Substantia nigra (tissue), 51 donors: ENCODE measurements at places on chromosomes 6 and 20.
A peak's percentile ranks its signal among the peaks of the same experiment; 100 is the strongest.

DNA sequence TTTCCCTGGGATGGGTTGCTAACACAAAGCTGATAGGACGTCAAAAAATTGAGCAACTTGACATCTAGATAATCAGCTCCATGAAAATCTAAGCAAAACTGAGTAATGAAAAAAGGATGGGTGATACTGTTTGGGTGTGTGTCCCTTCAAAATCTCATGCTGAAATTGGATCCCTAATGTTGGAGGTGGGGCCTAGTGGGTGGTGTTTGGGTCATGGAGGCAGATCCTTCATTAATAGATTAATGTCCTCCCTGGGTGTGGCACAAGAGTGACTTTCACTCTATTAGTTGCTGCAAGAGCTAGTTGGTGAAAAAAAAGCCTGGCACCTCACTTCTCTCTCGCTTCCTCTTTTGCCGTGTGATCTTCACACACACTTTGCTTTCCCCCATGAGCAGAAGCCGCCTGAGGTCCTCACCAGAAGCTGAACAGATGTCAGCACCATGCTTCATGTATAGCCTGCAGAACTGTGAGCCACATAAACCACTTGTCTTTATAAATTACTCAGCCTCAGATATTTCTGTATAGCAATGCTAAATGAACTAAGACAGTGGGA lies 160.9 kb downstream of the FRK start:
- no peak for DNase-seq

- no peak for DNase-seq
These were observed 15.7 kb downstream of the TMEM181 start for GRCh38 chr6:158575550-158575949.

DNA sequence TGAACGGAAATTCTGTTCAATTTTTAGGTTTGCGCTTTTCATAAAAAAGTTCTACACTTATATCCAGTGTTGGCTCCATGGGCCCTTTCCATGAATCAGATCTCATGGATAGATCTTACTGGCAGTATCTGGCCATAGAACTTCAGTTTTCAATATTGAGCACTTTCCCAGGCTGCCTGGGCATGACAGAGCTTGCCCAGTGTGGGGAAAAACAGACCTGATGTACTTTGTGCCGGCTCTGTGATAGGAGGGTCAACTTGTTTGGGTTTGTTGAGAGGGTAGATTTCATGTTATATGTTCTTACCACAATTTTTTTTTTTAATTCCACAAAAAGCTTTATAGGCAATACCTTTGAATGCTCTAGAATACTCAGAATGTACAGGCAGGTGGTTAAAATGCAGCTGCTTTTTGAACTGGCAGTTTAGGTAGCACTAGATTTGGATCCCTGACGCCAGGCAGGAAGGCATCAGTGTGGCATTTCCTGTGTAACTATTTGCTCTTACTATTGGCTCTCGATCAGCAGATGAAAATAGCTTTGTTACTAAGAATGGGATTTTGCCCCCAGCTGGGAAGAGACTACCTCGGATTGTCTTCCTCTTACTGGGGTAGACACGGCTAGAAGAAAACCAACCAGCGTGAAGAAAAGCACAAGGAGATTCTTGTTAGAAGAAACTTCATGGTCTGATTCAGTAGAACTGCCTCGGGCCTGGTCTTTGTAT lies 404.9 kb upstream of the SOX4 start:
- no peak for DNase-seq

DNA sequence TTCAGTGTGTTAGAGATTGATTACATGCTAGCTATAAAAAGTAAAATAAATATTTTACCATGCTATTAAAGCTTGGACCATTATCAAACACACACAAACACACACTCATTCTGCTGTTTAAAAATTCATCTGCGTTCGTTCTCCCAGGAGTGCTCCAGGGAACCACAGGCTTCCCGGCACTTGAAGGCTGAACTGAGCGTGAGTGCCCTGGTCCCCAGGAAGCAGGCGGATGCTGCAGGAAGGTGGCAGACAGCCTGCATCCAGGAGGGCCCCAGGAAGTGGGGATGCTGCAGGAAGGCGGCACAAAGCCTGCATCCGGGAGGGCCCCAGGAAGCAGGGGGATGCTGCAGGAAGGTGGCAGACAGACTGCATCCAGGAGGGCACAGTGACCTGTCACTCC lies 147.2 kb upstream of the SNX9 start:
- DNase-seq: no peak

- peak; percentile 31 for DNase-seq
These were observed 55.0 kb downstream of the TRIM38 start for GRCh38 chr6:26017632-26017966.

DNA sequence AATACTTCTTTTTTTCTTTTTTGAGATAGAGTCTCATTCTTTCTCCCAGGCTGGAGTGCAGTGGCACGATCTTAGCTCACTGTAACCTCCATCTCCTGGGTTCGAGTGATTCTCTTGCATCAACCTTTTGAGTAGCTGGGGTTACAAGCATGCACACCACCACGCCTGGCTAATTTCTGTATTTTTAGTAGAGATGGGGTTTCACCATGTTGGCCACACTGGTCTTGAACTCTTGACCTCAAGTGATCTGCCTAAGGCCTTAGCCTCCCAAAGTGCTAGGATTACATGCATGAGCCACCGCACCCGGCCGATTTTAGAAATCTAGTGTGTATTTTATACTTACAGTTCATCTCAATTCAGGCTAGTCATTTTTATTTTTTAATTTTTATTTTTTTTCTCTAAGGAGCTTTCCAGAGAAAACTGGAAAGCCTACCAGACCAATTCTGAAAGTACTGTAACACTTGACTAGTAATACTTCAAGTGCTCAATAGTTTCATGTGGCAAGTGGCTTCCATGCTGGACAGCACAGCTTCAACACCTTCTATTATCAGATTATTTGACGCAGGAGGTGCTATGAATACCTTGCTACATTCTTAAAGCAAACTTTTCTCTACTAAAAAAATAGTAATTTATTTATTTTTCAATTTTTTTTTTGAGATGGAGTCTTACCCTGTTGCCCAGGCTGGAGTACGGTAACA lies 25.0 kb downstream of the POLR1C start:
- DNase-seq: no peak

DNA sequence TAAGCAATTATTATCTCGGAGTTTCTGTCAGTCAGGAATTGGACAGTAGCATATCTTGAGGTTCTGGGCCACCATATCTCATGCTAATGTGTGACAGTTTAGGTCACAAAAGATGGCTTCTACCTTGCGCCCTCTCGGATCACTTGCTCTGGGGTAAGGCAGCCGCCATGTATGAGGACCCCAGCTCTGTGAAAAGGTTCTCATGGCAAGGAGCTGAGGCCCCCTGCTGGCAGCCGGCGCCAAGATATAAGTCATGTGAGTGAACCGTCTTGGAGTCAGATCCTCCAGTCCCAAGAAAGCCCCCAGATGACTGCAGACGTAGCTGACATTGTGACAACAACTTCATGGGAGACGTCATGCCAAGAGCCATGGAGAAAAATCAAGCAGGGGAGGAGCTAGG lies 670.8 kb downstream of the KIF16B start:
- no peak for DNase-seq

DNA sequence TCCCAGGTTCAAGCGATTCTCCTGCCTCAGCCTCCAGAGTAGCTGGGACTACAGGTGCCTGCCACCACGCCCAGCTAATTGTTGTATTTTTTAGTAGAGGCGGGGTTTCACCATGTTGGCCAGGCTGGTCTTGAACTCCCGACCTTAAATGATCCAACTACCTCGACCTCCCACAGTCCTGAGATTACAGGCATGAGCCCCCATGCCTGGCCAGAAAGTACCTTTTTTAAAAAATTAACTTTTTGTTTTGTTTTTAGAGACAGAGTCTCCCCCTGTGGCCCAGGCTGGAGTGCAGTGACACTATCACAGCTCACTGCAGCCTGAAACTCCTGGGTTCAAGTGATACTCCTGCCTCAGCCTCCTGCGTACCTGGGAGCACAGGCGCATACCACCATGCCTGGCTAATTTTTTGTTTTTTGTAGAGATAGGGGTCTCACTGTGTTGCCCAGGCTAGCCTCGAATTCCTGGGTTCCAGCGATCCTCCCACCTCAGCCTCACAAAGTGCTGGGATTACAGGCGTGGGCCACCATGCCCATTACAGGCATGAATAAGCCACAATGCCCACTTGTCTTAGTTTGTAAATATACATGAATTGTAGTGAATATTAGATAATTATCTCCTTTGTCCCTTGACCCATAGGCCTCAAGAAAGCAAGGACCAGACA lies 17.4 kb upstream of the EEF1A1 start:
- DNase-seq: no peak

DNA sequence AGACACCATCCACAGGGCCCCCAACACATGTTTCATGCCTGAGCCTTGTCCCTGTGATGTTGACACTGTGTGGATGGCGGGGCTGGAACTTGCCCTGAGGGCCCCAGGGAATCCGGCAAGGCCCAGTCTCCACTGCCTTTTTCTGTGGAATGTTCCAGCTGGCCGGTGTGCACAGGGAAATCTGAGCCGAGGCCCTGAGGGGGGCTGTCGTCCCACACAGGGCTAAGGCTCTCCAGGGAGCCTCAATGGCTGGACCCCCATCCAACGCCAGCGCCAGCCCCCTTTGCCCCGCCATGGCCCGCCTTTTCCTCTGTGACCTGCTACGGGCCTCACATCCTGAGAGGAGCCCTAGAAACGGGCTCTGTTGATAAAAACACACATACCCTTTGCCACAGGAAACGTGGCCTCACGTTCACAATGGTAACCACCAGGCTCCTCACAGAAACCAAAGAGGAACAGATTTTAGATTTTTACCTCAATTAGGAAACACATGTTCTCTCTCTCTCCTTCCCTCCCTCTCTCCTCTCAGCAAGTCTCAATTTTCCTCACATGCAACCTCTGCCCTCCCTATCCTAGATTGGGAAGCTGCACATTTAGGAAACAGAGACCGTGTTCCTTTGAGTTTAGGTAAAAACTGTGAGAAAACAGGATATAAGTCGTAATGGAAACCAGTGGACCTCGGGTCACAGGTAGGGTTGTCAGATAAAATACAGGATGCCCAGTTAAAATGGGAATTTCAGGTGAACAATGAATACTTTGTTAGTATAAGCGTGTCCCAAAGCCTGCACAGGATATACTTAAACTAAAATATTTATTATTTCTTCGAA lies 13.7 kb upstream of the ZNF831 start:
- DNase-seq: no peak

DNA sequence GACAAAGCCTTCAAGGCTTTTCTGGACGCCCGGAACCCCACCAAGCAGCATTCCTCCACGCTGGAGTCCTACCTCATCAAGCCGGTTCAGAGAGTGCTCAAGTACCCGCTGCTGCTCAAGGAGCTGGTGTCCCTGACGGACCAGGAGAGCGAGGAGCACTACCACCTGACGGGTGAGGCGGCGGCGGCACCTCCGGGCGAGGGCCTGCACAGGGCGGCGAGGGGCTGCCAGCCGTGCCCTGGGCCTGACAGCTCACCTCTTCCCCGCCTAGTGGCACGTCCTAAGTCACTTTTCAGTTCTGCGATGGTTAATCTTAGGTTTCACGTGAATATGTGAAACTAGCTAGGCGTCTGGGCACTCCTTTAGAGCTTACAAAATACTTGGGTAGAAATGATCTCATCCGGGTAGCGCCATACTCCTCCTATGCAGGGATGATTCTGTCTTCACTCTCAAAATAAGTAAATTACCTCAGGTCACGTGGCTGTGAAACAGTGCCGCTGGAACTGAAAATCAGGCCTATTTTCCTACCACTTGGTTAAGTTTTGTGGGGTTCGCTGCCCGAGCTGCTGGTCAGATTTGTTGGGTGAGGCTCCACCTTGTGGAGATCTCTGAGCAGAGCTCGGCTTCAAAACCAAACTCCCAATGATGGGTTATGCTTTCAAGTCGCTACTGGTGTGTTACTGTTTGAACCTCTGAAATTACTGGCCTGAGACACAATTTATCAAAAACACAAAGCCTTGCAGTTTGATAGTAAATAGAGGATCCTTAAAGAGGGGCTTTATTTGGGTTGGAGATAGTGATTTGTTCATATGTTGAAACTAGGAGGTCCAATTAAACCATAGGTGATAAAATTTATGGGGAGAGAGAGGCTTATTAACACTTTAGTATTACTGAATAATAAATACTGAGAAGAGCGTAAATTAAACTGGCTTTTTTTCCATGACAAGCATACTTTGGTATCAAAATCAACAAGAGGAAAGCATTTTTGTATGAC lies 15.5 kb upstream of the CLDN20 start:
- DNase-seq: peak; percentile 25

DNA sequence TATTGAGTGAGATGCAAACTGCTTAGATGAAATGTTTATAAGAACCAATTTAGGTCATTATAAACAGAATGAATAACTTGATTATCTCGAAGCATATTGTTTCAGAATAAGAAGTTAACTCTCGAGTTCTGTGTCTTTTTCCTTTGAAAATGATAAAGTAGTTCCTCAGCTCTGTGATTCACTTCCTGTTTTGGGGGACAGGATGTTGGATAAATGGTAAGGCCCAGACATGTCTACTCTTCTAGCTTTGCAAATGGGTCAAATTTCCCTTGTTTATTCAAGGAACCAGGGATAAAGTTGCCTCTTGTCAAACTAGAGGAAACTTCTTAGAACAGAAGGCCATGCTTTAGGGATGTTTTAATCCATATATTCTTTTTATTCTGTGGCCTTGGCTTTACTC lies 246.9 kb downstream of the SOX4 start:
- DNase-seq: no peak

GRCh38 chr6:37882292-37882691 lies 62.8 kb downstream of the ZFAND3 start:
- no peak for DNase-seq

DNA sequence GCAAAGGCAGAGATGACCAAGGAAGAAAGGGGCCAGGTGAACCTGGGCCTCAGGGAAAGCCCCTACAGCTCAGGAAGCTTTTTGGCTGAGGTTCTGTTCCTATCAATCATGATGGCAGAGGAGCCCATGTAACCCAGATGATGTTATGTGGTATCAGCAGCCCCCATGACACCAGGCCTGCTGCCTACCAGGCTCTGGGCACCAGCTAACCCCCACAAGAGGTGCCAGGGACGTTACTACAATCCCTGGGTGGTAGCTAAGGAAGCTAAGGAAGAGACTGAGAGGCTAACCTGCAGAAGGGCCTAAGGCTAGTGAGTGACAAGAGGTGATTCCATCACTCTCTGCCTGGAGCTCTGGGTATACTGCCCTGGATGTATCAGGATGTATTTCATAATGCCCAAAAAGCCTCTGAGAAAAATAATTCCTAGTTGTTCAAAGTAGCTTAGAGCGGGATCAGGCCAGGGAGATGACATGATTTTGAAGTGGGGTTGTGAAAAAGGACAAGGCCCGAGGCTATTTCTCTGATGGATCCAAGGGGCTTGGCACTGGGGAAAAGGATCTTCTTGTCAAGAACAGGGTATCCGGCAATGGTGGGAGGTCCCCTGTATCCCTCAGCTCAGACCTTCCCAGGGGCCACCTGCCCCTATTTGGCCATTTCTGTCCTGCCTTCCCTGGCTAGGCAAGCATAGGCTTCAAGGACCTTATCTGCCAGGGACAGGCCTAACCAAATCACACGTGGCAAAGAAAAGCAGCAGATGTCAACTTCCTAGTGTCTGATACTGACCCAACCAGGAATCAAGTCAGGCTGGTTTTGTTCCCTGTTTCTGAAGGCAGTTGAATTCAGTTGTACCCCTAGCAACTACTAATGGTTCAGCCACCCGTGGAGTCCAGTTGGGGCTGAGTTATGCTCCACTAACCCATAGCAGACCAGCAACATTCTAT lies 41.3 kb downstream of the PANK2 start:
- DNase-seq: no peak
